Heart left ventricle (tissue), 16 donors: ENCODE measurements at places on chromosomes 3 and 15. TPM values are rescaled to one million over a fixed set of nuclear protein-coding genes. Genes with fewer than 3 reads are reported as not detected.

FEZF2 gene
- not detected for total RNA-seq

DNA sequence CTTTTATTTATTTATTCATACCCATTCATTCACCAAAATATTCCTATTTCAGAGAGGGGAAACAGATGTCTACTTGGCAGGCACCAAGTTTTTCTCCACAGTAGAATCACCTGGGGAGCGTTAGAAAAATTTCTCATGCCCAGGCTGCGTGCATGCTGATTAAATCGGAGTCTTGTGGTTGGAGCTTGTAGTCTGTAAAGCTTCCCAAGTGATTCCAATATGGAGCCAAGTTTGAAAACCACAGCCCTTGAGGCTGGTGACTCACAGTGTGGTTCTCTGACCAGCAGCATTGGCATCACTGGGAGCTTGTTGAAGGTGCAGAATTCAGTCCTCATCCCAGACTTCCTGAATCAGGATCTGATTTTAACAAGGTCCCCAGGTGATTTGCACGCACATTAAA lies 49.7 kb downstream of the PDHB start:
- no peak for DNase-seq

- DNase-seq, result no peak
Observed at GRCh38 chr15:86830304-86830703, 750.6 kb downstream of the AGBL1 start.

- no peak for DNase-seq
Observed at GRCh38 chr3:105246536-105246935, 120.2 kb upstream of the ALCAM start.

- DNase-seq, result no peak
Observed at GRCh38 chr3:179528772-179529171, 34.0 kb upstream of the ACTL6A start.

GRCh38 chr3:61908382-61908781 lies 347.0 kb downstream of the PTPRG start:
- DNase-seq, result no peak

- DNase-seq, result no peak
Observed at GRCh38 chr3:113057117-113057516, 66.3 kb downstream of the GTPBP8 start.
